ENCODE measurements at places on chromosomes 2 and 18.
A peak's percentile ranks its signal among the peaks of the same experiment; 100 is the strongest.

GRCh38 chr18:75114231-75114764, 94.6 kb downstream of the PTGR3 start:
- DNase-seq, result no peak

DNA sequence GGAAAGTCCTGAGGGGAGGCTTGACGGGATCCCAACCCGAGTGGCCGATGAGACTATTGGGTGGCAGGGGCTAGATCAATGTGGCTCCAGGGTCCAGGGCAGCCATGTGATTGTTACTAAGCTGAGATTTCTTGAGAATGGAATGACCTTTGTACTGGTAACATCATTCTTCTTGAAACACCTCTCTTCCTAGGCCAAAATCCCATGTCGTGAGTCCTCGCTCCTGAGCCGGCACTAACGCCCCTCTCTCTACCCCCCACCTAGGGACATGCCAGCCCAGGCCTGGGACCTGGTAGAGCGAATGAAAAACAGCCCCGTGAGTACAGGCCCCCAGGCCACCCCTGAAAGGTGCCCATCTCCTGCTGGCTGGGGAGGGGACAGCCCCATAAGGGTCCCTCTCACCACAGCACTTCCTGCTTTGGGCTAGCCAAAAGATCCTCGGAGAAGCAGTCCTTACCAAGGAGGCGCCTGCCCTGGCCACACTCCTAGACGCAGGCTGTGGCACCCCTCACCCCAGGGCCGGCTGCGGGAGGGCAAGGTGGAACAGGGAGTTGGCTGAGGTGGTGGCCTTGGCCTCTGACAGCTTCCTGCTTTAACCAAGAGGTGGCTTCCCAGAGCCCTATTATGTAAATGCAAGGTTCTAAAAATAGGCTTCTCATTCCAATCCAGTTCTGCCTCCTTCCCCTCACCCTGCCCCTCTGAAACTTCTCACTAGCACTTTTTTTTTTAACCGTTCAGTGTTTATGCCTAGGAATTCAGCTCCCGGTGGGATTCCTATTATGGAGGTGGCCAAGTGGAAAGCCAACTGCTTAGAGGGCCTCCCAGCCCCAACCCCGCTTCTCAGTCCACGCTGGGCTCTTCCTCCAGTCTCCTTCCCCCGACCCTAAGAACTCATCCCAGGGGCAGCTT, 126.6 kb upstream of the PPP1CB start:
- DNase-seq, result peak; percentile 62

- DNase-seq, result no peak
These were observed 82.3 kb downstream of the TMEM185B start for GRCh38 chr2:120140866-120141265.

DNA sequence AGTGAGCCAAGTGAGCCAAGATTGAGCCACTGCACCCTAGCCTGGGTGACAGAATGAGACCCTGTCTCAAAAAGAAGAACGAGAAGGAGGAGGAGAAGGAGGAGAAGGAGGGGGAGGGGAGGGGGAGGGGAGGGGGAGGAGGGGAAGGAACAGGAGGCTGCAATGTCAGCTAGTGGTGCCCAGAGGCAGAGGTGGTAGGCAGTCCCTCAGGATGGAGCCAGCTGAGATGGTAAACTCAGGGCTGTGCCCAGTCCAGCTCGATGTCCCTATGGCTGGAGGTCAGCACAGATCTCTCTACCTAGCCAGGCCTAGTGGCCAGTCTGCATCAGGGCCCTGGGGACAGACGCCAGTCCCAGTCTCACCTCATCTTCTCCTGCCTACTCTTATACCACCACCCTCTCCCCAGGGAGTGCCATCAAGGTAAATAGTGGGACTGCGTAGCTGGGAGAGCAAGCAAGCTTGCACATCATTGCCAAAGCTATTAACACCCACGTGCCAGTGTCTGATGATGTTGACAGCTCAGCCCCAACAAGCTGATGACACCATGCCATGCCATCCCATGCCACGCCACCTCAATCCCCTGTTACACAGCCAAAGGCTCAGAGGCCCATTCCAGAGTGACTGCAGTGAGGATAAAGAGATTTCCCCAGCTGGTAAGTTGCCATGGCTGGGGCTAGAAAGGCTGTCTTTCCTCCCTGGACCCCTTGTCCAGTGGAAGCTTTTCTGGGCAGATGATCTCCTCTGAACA, 7.6 kb upstream of the PLB1 start:
- DNase-seq, result no peak

DNA sequence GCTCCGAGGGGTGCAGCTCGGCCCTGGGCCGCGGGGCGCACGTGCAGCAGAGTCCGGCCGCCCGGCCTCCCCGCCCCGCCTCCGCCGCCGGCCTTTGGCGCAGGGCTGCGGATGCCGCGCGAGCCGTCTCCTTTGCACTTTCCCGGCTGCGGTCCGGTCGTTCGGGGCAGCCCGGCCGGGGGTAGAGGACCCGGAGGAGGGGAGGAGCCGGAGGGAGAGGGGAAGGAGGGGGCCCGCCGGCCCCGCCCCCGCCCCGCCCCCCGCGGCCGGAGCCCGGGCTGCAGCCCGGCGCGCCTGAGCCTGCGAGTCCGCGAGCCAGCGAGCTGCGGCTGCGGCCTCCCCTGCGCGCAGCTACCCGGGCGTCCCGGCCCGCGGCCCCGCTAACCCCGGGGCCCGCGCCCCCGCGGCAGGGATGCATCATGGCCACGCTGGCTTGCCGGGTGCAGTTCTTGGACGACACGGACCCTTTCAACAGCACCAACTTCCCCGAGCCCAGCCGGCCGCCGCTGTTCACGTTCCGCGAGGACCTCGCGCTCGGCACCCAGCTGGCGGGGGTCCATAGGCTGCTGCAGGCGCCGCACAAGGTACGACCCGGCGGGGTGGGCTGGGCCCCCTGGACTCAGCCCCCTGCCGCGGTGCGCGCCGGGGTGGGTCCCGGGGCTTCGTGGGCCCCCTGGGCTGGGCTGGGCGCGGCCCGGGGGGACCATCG, at the start of gene FHOD3:
TSS of gene FHOD3 (plus strand) at position 297 of the 709 bp plus-strand sequence. CDS start at position 420, 123 bp downstream.
- DNase-seq, result no peak

DNA sequence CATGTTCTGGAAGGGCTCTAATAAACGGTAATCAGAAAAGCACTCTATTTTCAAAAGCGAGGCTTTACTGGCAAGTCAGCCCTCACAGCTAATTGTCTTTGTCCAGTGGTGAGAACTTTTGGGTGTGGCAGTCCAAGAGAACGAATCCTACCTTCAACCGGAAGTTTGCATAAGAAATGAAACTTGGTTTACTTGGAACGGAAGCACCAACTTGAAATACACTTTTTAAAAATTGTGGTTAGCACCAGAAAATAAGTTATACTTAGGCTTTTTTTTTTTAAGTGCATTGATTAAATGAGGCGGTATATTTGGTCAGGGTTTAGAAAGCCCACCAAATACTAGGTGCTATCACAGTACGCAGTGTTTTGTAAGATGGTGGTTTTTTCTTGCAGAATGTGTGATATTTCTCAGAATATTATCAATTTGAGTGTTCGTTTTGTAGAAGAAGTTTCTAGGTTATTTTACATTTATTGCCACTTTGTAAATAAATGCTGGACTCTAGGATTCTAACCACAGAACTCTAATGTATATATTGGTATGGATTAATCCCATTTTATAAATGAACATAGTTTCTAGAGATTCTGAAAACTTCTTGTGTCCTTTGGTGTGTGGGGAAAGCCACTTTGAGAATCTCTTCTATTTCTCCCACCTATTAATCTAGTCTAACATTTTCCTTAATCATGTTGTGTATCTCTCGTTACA, 1.2 kb downstream of the MYL12A start:
- no peak for DNase-seq

DNA sequence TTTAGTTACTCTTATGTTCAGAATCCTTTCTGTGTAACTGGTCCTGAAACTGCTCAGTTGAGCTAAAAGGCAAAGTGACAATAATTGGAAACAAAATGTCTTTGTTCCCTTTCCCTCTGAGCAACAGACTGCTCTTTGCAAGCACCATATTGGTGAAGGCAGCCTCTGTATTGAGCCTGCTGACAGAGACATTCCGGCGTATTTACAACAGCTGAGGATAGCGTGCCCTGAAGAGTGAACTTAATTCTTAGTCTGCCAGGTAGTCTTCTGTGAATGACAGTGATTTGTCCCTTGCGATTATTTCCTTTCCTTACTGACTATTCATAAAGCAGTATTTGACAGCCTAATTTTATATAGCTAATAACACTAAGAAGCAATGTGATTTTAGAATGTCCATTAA, 239.1 kb downstream of the CPS1 start:
- no peak for DNase-seq

- no peak for DNase-seq
These were observed 48.0 kb upstream of the ID2 start for GRCh38 chr2:8633735-8634313.

Data from stimulated activated CD4-positive, alpha-beta T cell treated with anti-CD3 and anti-CD28 coated beads, Interleukin-1b, Interleukin-23, amount 100 ng/mL, for 24 hours (primary cell).